Fibroblast of mammary gland (primary cell): ENCODE measurements at places on chromosomes 1 and 21.

DNA sequence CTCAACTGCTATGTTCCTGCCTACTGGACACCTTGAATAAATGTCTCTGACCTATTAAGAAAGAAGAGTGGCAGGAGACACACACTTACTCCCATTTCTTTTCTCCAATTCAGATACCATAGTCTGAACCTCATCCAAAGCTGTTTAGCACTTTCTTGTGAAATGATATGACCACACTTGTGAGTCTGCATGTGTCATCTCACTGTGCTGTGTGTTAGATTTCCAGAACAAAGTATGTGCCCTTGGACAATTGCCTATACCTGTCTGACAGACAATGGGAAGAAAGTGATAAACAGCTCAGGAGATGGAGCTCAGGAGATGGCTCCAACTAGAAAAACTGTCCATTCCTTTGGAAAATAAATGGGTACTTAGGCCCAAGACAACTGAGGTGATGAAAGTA, 48.4 kb downstream of the USP48 start:
- peak; percentile 39 for DNase-seq

- no peak for DNase-seq
Measured at GRCh38 chr1:237134929-237135328, 92.9 kb downstream of the RYR2 start.

DNA sequence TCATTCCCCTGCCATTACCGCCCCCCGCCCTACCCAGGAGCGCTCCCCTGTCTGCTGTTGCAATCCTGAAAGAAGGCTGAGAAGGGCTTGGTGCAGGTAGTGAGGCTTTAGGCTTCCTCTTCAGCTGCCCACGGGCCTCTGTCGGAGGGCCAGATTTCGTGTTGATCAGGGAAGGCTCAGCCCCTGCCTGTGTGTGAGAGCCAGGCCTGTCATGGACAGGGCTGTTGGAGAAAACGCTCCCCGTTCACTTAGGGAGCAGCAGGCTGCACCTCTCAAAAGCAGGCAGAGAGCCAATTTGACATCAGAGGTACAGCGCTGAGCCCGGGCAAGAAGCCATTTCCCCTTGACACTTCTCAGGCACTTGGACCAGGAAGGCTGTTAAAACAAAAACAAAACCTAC, 19.0 kb downstream of the TEX35 start:
- no peak for DNase-seq

DNA sequence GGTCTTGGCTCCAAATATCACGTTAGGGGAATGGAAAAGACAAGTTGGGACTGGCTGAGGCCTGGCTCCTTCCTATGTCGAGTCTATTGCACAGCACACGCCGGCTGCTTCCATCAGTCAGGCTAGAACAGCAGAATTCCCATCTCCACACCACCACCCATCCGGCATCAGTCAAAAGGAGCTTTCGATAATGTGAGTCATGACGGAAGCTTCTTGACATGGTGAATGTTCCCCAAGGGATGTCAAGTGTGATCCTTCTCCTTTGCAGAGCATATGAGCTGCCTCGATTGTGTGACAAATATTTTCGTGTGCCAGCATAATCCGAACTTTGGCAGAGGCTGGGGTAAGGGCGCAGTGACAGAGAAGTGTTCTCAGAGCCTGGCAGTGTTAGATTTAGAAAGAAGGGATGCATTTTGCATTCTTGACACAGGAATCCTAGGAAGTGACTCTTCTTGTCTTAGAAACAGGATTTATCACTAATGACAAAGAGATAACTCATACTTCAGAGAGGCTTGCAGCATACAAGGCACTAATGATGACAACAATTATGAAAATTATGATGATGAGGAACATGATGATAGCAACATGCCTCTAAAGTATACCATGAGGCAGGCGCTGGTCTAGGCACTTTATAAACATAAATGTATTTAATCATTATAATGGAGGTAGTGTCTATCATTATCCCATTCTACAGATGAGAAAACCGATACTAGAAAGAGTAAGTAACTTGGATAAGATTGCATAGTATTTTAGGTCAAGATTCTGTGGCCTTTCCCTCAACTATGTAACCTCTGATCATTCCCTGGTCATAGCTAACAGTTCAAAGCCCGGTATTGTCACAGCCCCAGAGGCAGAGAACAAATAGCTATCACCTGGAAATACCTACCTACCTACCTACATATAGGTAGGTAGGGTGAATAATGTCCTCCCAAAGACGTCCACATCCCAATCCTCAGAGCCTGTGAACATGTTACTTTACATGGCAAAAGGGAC, 135.0 kb downstream of the KCNJ6 start:
- DNase-seq: peak; percentile 12

GRCh38 chr1:165456114-165456513, 11.2 kb upstream of the RXRG start:
- DNase-seq: no peak

- peak; percentile 73 for DNase-seq
Measured at GRCh38 chr1:64242895-64243756, 39.7 kb downstream of the UBE2U start.

GRCh38 chr1:53331446-53332185, 3.7 kb upstream of the LRP8 start:
- no peak for DNase-seq

DNA sequence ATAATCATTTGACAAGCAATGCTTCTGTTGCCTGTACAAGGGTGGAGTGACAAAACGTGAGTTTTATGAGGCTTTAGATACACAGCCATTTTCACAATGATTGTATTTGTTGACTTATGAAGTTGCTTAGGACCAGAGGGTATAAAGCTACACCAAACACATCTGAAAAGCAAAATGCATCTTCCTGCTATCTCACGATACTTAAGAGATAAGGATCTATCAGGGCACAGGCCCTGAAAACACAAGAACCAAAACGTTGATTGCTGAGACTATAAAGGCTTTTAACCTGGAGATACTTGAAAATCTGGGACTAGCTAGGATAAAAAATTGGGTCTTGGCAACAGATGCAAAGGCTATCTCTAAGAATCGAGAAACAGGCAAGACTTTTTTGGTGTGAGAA, 115.7 kb downstream of the SLC5A9 start:
- DNase-seq: no peak

- no peak for DNase-seq
Measured at GRCh38 chr1:3503525-3503886, 49.0 kb downstream of the ARHGEF16 start.

DNA sequence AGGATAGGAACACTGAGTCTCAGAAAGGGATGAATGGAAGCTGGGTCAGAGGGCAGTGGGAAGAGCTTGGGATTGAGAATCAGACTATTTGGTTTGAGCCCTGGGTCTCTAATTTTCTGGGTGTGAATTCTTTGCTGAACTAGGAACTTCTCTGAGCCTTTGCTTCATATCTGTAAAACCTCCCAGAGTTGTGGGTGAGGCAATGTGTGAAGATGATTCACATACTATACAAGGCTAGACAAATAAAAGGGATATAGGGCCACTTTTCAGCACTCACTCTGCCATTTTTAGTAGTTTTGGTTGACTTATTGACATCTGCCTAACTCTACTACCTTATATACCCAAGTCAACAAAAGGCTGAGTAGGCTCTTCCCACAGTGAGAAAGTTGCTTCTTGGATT, 77.7 kb upstream of the JUN start:
- DNase-seq: peak; percentile 55

- no peak for DNase-seq
Measured at GRCh38 chr1:94231746-94232145, 5.6 kb downstream of the ARHGAP29 start.

DNA sequence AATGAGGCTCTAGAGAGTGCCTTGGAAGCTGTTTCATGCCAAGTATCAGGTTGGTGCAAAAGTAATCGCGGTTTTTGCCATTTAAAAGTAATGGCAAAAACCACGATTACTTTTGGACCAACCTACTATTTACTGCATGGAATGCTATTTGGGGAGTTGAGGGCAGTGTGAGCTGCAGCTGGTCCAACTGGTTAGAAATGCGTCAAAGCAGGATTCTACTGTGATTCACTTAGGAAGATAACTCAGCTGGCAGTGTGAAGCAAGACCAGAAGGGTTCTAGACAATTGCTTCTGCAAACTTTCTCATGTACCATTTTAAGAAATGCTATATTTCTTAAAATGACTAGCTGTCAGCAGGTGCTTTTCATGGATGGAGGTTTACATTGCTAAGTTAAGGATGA, 21.2 kb upstream of the PLA2G2C start:
- no peak for DNase-seq

DNA sequence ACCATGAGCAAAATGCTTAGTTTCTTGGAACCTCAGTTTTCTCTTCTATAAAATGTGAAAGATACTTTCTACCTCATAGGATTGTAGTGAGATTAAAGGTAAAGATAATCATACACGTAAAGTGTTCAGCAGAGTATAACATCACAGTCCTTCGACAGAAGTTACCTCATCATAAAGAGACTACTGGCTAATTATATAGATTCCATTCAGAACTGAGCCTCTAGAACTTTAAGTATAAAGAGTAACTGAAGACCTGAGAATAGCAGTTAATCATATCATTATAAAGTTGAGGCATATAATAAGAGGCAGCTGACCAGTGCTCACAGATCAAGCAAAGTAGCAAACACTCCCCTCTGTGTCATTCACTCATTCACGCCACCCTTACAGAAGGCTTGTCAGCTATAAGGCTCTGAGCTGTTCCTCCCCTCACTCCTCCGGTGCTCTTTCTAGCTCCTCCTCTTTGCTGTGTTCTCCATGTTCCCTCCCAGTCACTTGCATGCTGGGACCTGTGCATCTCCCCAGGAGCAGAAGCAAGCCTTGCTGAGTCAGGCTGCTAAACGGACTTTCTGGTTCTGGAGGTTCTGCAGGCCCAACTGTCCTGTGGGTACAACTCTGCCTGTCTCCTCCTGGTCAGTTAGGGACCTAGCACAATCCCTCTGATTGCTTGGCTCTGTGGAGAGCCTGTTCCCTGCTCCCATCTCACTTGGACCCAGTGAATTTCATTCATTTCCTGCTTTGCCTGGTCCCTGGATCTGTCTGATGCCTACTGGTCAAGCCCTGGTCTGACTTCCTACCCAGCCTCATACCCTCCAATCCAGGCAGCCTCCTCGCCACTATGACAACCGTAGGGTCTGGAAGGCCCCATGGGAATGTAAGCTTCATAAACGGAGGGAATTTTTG, 28.3 kb upstream of the LY9 start:
- no peak for DNase-seq

- no peak for DNase-seq
Measured at GRCh38 chr21:27595716-27596115, 628.8 kb upstream of the ADAMTS5 start.

GRCh38 chr21:35525443-35525842, 476.3 kb upstream of the RUNX1 start:
- DNase-seq: peak; percentile 68

DNA sequence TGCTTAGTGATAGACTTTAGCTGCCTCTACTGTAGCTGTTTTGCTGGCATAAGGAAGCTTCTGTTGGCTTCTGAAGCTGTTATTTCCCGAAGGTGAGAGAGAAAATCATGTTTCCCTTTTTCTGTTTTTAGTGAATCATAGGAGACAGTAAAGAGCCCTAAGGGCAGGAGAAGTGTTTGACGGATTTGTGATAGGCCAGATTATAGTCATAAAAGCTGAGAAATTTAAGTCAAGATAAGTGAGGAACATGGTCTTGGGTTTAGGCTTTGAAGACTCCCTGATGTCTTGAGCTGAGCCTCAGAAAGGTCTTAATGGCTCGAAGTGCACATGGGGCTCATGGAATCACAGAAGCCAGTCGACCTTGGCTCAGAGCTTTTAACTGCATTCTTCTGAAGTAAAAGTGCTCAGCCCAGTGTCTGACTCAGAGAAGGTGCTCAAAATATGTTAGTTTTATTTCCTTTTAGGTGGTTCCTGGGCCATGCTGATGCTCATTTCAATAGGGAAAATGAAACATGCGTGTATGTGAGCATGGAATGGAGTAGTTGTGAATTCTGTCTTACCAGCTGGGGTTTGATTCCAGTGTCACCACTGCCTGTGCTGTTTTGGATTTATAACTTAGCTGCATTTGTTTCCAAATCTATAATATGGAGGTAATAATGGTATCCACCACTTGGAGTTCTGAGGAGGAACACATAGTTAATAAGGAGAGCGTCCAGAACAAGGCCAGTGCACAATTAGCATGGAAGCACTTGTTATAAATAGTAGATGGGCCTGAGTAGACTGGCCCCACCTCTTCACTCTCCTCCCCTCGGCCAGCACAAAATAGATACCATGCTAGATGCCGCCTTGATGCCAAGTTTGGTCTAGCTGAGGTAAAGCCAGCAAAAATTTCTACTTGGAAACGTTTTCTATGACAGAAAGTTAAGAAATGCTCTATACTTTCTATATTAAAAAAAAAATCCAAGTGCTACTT, 99.2 kb downstream of the C1orf21 start:
- no peak for DNase-seq

- no peak for DNase-seq
Measured at GRCh38 chr1:114235281-114235680, 81.6 kb upstream of the SYT6 start.

DNA sequence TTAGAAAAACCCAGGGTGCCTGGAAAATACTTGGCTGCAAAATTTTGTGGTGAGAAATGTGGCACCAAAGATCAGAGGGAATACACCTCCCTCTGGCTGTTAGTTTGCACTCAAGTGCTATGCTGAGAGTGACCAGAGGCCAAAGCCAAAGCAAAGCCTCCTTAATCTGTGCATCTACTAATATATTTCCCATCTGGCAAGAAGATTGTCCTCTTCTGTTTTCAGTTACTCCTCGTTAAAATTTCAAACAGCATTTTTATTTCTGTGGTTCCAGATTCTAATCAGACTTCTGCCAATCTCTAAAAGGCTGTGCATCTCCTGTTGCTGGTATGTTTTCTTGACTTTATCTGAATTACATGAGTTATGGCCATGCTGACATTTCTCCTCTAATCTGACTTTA, 327.4 kb downstream of the TBX15 start:
- DNase-seq: no peak

GRCh38 chr1:154104433-154105082, 50.3 kb downstream of the NUP210L start:
- no peak for DNase-seq

DNA sequence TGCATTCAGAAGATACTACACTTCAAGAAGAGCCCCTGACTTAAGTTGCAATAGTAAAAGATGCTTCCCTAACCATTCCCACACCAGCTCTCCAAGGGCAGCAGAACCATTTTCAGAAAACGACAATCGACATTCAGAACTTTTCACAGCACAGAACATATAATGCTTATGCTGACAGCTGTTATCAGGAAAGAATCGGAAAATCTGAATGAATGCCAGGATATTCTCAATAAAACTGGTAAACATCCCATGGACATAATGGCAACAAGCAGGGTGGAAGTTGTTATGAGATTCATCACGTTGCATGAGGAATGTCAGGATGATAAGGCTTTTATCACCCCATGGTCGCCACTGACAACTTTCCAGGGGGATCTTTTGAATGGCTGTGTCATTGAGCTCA, 246.6 kb upstream of the CHRM3 start:
- DNase-seq: no peak

DNA sequence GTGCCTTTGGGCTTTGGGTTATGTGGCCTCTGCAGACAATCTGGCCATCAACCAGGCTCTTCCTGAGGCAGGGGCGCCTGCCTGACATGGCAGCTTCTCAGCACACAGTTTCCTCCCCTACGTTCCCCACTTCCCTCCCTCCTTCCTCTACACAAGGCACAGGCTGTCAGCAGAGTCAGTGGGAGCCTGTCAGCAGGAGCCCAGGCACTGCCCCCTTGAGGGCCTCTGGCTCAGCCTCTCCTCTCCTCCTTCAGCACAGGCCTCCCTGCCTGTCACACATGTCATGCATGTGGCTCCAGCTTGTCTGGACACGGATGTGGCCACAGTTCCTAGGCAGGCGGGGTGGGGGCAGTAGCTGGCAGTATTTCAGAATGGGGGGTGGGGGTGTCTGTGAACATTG, 52.2 kb upstream of the ARTN start:
- DNase-seq: no peak

- DNase-seq: no peak
Measured at GRCh38 chr1:16286122-16286521, 49.1 kb upstream of the CPLANE2 start.
